ENCODE measurements at places on chromosomes 13 and 19.

GRCh38 chr13:113539822-113540221, 44.7 kb upstream of the TFDP1 start:
- no peak overlapping the region for H3K27ac ChIP-seq
- no peak overlapping the region for H3K4me3 ChIP-seq
- no peak for DNase-seq
- peaks cover under 1% of the 10 kb centered on the region for H3K4me1 ChIP-seq
- peaks cover 40% of the 10 kb centered on the region for H3K36me3 ChIP-seq

DNA sequence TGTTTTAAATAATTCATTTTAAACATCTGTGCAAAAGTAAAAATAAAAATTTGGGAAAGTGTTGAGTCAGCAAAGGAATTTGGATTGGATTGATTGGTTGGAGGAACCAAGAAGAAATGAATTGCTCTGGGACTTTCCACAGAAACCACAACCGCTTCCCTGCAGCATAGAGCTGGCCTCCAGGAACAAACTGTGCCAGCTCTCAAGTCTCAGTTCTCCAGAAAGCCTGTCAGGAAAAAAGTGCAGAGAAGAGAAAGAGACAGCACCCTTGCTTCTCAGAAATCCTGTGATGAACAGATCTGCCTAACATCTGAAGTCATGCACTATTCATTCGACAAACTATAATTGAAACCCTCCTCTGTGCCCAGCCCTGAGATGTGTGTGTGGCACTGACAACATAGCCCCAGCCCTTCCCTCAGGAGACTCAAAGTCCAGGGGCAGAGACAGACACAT, 14.8 kb downstream of the LYPD3 start:
- H3K36me3 ChIP-seq = no peaks in the 10 kb centered on the region
- H3K4me1 ChIP-seq = peaks cover 25% of the 10 kb centered on the region
- H3K27me3 ChIP-seq = no peaks in the 10 kb centered on the region
- no peak overlapping the region for H3K4me3 ChIP-seq

- H3K36me3 ChIP-seq = peaks cover 35% of the 10 kb centered on the region
- peaks cover 50% of the 10 kb centered on the region for H3K4me1 ChIP-seq
- no peak for DNase-seq
- peak overlapping the region; percentile 89 for H3K27ac ChIP-seq
- peak overlapping the region; percentile 69 for H3K4me3 ChIP-seq
These were observed 1.2 kb upstream of the NUMBL start for GRCh38 chr19:40691421-40692211.

DNA sequence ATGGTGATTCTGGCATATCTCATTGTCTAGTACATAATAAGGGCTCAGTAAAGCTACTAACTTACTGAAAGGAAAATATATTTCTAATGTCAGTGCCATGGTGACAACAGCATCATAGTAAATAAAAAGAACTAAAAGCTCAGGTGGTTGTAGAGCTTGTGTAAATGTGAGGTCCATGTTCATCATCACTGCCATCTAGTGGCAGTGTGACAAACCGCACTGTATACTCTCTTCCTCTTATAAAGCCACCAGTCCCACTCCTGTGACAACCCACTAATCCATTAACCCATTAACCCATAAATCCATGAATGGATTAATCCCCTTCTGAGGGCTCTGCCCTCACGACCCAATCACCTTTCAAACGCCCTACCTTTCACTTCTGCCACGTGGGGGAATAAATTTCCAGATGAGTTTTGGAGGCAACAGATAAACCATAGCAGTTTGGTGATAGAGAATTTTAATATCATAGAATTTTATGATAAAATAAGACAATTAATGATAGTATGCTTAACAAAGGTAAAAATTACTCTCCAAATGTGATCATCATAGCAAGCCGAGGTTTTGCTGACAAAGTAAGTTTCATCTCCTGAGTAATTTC, 160.4 kb upstream of the SGCG start:
- H3K36me3 ChIP-seq = no peaks in the 10 kb centered on the region
- H3K4me3 ChIP-seq = no peak overlapping the region
- H3K27me3 ChIP-seq = no peaks in the 10 kb centered on the region

GRCh38 chr13:50512474-50513299, 330.8 kb downstream of the DLEU7 start:
- peak overlapping the region; percentile 39 for H3K4me3 ChIP-seq
- DNase-seq = no peak
- no peaks in the 10 kb centered on the region for H3K27me3 ChIP-seq

- no peak overlapping the region for H3K4me3 ChIP-seq
- DNase-seq = no peak
- H3K36me3 ChIP-seq = no peaks in the 10 kb centered on the region
- H3K27ac ChIP-seq = no peak overlapping the region
These were observed 197.7 kb downstream of the USP12 start for GRCh38 chr13:26973946-26974345.

GRCh38 chr13:84553227-84553626, 671.0 kb upstream of the SLITRK1 start:
- H3K27ac ChIP-seq = no peak overlapping the region
- no peak overlapping the region for H3K4me3 ChIP-seq
- H3K36me3 ChIP-seq = no peaks in the 10 kb centered on the region
- no peaks in the 10 kb centered on the region for H3K27me3 ChIP-seq

DNA sequence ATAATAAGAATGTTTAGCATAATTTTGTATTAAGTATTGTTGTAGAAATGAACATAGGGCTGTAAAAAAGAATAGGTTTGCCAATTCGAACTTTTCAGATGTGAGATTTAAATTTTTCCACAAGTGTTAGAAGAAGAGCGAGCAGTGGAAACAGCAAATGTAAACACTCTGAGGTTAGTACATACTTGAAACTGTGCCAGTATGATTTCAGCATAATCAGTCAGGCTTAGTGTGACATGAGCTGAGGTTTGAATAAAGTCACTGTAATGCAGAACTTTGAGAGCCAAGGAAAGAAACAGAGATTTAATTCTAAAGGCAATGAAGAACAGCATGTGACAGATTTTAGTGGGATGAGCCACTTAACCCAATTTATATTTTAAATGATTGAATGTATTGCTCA, 2166.4 kb downstream of the PCDH9 start:
- H3K36me3 ChIP-seq = no peaks in the 10 kb centered on the region
- H3K27me3 ChIP-seq = no peaks in the 10 kb centered on the region
- no peak overlapping the region for H3K27ac ChIP-seq
- no peaks in the 10 kb centered on the region for H3K4me1 ChIP-seq
- no peak for DNase-seq

- H3K27me3 ChIP-seq = no peaks in the 10 kb centered on the region
- no peak overlapping the region for H3K27ac ChIP-seq
- peaks cover 12% of the 10 kb centered on the region for H3K4me1 ChIP-seq
- no peak overlapping the region for H3K4me3 ChIP-seq
These were observed 8.7 kb downstream of the LRCH1 start for GRCh38 chr13:46561691-46562090.

DNA sequence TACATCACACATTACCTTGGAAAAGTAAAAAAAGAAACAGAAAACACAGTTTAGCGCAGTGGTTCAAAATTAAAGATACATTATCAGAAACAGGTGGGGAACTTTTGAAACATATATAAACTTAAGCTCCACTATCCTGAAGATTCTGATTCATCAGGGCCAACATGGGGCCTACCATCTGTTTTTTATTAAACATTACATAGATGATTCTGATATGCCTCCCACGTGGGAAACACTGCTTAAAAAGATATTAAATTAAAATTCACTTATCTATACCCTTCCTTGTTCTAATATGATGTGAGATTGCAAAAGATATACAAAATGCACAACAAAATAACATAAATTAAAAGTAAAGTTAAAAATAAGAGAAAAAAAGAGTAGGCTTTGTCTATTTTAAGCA, 125.0 kb downstream of the VWA8 start:
- H3K36me3 ChIP-seq = peaks cover 21% of the 10 kb centered on the region
- H3K4me3 ChIP-seq = no peak overlapping the region
- no peak for DNase-seq
- no peaks in the 10 kb centered on the region for H3K4me1 ChIP-seq

DNA sequence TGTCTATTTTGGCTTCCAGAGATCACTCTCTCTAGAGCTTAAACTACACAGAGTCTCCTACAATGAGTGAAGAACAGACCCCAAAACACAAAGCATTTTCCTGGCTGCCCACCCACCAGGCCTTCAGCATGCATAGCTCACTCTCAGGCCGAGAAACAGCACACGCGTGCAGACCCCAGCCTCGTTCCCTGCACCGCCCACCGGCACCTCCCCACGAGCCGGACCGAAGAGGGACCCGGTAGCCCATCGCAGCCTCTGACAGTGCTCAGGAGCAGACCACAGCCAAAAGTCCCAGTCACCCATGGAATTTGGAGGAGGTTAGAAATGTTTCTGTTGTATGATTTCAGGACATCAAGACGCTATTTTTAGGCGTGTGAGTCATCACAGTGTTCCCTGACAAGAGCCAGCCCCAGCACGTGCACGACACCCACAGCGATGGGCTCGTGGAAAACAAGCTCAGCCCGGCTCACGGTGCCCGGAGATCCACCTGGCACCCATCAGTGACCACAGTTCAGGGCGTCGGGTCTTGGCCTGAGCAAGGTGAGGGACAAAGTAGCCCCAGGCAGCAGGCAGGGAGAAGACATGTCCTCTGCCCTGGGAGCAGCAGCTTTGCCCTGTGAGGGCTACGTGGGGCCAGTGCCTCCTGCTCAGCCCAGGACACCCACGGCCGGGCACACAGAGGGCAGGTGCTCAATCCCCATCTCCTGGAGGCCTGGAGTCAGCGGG, 50.1 kb upstream of the SPACA7 start:
- H3K27me3 ChIP-seq = peaks cover 44% of the 10 kb centered on the region
- no peak overlapping the region for H3K27ac ChIP-seq
- peaks cover 5% of the 10 kb centered on the region for H3K4me1 ChIP-seq
- no peak for DNase-seq
- H3K4me3 ChIP-seq = no peak overlapping the region

GRCh38 chr13:23680845-23681669, 110.8 kb downstream of the TNFRSF19 start:
- no peak overlapping the region for H3K27ac ChIP-seq
- H3K4me1 ChIP-seq = no peaks in the 10 kb centered on the region
- H3K27me3 ChIP-seq = no peaks in the 10 kb centered on the region
- no peaks in the 10 kb centered on the region for H3K36me3 ChIP-seq
- H3K4me3 ChIP-seq = no peak overlapping the region

DNA sequence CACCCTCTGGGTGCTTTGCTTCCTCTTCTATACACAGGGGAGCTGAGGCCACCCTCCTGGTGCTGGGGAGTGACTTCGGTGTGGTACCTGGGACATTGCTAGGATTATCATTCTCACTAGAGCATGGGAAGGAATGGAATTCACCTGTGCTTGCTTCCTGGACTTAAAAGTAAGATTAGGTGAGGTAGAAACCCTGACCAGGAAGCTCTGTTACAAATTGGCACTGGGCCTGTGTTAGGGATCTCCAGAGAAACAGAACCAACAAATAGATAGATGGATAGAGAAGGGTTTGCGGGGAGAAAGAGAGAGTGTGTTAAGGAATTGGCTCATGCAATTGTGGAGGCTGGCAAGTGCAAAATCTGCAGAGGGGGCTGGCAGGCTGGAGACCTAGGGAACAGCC, 13.9 kb upstream of the SIAH3 start:
- H3K27me3 ChIP-seq = peaks cover 7% of the 10 kb centered on the region
- no peak overlapping the region for H3K4me3 ChIP-seq
- no peak for DNase-seq
- no peaks in the 10 kb centered on the region for H3K36me3 ChIP-seq

DNA sequence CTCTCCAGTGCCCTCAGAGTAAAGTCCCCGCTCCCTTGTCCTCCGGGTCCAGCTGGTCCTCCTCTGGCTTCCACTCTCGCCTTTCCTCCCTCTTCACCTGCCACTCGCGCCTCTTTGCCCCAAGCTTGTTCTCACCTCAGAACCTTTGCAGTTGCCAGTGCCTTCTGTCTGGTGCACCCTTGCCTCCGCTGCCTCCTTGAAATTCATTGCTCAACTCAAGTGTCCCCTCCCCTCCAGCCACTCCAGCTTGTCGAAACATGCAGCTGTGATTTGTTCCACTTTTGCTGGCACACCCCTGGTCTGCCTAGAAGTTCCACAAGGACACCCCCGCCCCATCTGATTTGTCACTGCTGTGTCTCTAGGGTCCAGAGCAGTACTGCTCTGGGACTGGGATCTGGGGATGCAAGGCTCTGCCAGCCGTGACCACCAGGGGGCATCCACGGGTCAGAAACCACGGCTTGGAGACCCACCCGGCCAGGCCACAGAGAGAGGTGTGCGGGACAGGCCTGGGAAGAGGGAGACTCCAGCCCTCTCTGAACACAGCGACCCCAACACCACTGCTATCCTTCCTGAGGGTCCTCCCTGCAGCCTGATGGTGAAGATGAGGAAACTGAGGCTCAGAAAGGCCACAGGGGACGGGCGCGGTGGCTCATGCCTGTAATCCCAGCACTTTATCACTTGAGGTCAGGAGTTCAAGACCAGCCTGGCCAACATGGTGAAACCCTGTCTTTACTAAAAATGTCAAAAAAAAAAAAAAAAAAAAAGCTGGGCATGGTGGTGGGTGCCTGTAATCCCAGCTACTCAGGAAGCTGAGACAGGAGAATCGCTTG, 49.9 kb downstream of the AP1M1 start:
- H3K27me3 ChIP-seq = no peaks in the 10 kb centered on the region
- H3K4me3 ChIP-seq = no peak overlapping the region
- H3K27ac ChIP-seq = no peak overlapping the region

GRCh38 chr13:111131611-111132010, 16.5 kb downstream of the ARHGEF7 start:
- no peaks in the 10 kb centered on the region for H3K27me3 ChIP-seq
- no peak for DNase-seq
- H3K4me3 ChIP-seq = no peak overlapping the region

- no peak for DNase-seq
- H3K36me3 ChIP-seq = no peaks in the 10 kb centered on the region
- no peak overlapping the region for H3K27ac ChIP-seq
- H3K4me3 ChIP-seq = no peak overlapping the region
- peaks cover 79% of the 10 kb centered on the region for H3K27me3 ChIP-seq
These were observed 32.6 kb upstream of the POP4 start for GRCh38 chr19:29573486-29573885.

DNA sequence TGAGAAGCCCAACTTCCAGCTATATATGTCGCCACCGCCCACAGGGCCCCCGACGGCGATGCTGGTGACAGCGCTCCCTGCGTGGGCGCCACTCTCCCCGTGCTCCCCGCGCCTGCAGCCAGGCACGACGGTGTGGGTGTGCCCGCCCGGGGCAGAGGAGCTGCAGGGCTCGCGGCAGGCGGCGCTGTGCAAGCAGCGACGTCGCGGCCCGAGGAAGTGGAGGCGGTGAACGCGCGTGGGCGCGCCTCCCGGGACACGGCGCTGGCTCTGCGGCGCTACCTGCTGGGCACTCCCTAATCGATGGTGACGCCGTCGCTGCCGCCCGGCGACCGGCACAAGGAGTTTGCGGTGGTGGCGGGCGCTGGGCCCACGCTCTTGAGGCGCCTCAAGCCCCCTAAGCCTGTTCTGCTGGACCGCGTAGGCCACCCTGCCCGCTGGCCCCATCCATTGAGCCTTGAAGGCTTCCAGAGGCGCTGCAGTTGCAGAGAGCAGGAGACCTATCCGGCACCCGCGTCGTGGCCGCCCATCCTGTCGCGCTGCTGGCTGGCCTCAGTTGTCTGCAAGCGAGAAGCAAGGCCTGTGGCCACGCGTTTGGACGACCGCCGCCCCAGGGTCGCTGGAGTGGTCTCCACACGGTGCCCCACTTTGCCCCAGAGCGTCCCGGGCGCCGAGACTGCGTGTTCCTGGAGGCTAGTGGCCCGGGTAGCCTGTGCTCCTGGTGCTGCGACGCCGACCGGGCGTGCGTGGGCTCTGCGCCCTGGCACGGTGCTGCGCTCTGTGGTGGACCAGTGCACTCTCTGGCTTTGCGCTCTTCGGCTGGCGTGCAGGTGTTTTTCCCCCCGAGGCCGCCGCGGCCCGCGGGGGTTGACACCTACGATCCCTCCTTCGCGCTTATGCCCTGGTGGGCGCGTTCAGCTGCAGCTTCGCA, 23.1 kb downstream of the LRFN3 start:
- H3K4me1 ChIP-seq = peaks cover 15% of the 10 kb centered on the region
- DNase-seq = no peak
- peak overlapping the region; percentile 21 for H3K4me3 ChIP-seq
